ENCODE measurements at places on chromosomes 16 and 17.

GRCh38 chr17:48406936-48407567, 23.0 kb downstream of the SKAP1 start:
- DNase-seq, result no peak

GRCh38 chr17:7307686-7308624, 527 bp downstream of the EIF5A start:
- DNase-seq, result no peak

DNA sequence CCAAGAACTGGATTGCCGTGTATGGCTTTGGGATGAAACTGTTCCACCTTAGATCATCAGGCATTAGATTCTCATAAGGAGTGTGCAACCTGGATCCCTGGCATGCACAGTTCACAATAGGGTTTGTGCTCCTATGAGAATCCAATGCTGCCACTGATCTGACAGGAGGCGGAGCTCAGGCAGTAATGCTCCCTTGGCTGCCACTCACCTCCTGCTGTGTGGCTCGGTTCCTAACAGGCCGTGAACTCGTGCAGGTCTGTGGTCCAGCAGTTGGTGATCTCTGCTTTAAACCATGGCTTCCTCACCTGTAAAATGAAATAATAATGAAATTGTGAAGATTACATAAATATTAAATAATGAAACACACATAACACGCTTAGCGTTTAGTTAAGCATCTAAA, 45.5 kb upstream of the FBXO47 start:
- no peak for DNase-seq

DNA sequence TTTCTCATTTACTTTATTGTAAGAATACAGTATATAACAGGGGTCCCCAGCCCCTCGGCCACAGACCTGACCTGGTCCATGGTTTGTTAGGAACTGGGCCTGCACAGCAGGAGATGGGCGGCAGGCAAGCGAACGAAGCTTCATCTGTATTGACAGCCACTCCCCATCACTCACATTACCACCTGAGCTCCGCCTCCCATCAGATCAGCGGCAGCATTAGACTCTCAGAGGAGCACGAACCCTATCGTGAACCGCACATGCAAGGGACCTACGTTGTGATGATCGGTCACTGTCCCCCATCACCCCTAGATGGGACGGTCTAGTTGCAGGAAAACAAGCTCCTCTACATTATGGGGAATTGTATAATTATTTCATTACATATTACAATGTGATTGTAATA, 410.6 kb downstream of the SLC39A11 start:
- DNase-seq, result no peak

DNA sequence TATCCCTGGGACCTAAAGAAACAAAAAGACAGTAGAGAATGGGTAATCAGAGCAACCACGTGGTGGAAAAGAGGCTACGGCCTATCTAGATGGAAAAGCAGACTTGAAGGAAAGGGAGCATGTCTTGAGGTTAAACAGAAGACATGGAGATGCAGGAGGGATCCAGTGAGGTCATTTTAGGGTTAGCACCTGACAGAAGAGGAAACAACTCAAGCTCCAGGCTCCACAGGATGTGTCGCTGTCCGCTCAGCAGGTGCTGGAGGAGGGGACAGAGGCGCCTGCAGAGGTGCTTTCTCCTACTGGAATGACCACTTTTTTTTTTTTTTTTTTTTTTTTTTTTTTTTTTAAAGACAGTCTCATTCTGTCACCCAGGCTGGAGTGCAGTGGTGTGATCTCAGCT, 47.5 kb upstream of the CLEC3A start:
- no peak for DNase-seq

DNA sequence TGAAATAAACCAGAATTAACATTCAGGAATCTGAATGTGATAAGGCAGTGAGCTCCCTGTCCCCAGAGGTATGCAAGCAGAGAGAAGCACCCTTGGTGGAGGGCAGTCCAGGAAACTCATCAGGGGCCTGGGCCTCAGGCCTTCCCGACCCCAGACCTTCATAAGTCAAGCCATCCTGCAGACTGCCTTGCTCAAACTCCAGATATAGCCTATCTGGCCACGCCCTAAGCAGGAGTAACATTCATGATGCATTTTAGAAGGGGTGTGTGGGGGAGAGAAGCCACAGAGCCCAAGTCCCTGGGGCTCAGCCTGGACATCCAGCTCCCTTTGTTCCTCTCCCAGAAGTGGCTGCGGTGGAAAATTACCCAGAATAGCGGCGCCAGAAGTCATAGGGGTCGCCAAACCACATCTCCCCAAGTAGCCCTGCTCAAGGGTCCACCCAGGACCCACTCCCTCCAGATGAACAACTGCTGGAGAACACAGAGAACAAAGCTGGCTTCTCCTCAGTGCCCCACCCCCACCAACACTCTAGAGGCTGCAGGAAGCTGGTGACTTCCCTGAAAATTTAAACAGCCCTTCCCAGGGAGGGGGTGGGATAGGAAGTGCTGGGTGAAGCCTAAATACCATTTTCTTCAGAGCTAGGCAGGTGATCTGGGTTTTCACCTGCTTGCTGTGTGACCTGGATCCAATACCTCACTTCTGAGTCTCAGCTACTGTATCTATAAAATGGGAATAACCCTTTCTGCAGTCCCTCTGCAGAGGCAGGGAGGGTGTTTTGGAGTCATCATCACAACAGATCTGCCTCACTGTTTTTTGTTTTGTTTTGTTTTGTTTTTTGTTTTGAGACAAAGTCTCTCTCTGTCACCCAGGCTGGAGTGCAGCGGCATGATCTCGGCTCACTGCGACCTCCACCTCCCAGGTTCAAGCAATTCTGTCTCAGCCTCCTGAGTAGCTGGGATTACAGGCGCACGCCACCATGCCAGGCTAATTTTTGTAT, 1.5 kb upstream of the SREBF1 start:
- no peak for DNase-seq

GRCh38 chr16:88527186-88527936, 42.8 kb upstream of the ZC3H18 start:
- no peak for DNase-seq

DNA sequence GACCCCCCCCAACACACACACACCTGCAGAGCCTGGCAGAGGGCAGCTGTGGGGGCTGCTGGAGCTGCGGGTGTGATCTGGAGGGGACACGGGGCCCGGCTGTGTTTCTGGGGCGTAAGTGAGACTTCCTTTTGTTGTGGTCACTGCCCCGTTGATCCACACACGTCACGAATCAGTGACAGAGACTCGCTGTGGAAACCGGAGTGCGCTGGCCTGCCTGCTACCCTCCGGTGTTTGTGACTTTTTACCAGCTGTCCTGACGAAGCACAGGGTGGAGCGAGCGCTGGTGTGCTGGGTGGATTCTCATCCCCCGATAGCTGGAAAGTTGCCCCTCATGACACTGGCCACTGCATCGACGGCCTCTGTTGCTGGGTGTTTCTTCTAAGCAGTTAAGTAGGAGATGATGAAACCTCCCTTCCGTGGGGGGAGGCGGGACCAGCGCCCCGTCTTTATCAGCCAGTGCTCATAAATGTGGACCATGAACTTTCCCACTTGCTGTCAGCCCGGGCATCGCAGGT, 2.3 kb downstream of the METRNL start:
- DNase-seq, result no peak

- no peak for DNase-seq
Observed at GRCh38 chr16:51971184-51971583, 575.8 kb downstream of the TOX3 start.

Measured in AG04449 (cell line).